ENCODE measurements at places on chromosomes 2 and 18.

- no peak for DNase-seq
These were observed 65.2 kb upstream of the ST8SIA5 start for GRCh38 chr18:46821856-46822711.

DNA sequence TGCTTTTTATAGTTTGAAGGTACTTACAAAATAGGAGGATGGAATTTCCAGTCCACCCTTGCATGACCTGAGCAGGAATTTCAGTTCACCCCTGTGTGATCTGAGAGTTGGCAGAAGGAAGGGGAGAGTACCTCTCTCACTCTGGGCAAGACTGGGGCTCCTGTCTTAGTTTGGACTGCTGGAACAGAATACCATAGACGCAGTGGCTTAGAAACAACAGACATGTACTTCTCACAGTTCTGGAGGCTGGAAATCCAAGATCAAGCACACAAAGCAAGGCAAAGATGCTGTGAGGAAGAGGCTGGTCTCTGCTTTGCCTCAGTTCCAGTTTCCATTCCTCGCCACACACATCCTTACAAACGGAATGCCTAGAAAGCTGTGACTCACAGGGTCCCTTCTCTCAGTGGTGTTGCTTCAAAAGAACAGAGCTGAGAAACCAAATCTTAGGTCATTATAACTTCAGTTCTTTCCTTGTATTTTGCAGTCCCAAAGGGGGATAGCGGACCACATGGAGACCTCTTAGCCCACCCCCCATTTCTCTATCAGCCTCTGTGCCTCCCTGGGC, 108.8 kb upstream of the HAAO start:
- DNase-seq, result no peak

DNA sequence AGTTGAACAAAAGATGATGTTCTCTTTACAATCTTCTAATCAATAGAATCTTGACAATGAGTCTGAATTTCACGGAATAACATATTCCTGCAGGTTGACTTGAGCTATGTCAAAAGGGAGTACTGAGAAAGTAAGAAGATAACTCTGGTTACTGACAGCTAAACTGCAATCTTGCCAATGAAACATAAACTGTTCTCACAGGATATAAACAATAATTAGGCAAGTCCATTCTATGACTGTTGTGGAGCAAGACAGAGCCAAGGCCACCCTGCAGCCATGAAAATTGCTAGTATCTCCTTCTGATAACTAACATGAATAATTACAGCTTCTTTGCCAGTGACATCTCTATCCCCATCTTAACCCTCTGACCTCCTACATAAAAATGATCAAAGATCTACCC, 6.3 kb upstream of the RPRD1A start:
- no peak for DNase-seq

DNA sequence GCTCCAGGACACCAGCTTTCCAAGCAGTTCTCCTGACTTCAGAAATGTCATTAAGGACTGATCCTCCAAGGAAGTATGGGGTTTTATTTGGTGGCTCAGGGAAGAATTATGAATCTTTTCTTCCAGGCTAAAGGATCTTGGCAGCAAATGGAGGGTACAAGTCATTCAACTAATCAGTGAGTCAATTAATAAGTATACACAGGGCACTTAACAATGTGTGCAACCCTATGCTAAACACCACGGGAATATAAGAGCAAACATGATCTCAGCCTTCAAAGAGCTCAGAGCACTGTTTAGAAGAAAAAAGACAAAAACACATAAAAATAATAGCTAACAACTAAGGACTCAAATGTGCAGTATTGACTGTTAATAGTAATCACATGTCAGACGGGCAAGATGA, 234.5 kb downstream of the SETBP1 start:
- DNase-seq, result no peak

- DNase-seq, result no peak
These were observed 509.0 kb upstream of the SLC39A10 start for GRCh38 chr2:195148004-195148403.

GRCh38 chr2:224933431-224933830, 108.8 kb downstream of the DOCK10 start:
- DNase-seq, result no peak

DNA sequence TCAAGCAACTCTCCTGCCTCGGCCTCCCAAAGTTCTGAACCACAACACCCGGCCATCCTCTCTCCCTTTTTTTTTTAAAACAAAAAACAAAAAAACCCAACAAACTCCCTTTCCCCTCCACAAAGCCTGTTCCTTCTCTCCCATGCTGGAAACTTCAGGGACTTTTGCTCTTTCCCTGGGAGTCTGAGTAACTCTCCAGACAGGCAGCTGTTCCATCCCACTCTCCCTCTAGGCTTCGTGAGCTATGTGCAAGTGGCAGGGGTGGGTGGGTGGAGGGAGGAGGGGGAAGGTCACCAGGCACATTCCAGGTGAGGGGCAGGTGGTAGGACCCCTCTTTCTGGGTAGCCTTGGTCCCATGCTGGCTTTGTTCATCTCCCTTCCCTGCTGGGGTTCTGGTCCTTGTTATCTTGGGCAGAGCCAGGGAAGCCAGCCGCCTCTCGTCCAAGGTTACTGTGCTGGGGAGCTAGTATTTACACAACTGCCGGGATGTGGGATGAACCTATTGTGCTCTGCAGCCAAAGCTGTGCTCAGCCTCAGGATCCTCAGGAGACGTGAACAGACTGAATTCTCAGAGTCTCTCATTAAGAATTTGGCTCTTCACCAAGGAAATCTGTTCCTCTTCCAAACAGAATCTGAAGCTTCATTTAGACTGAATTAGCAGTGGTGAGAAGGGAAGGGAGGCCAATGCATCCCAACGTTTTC, 106.9 kb downstream of the LIPG start:
- no peak for DNase-seq

DNA sequence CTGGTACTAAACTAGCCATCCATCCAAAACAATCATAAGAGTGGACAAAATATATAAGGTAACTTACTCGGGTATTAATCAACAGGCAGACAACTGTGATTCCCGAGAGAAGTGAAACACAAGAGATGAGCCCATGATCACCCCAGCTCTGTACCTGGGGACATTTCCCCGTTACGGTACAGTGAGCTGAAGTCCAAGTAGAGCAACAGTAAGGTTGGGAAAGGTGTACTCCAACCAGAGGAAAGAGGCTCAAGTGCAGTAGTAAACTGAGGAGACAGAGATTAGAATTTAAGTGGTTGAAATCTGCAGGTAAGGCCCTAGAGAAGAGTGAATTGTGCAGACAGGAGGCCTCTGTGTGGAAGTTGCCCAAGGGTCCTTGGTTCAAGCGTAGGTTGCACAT, 30.5 kb upstream of the CHAC2 start:
- no peak for DNase-seq

All from cortex of kidney (tissue), 1 donor.